AG20443 (cell line): ENCODE measurements at places on chromosomes 13 and 19.

GRCh38 chr13:98781045-98781444, 28.6 kb upstream of the SLC15A1 start:
- DNase-seq: no peak

- DNase-seq: no peak
Measured at GRCh38 chr13:52787235-52787634, 47.6 kb upstream of the CNMD start.

DNA sequence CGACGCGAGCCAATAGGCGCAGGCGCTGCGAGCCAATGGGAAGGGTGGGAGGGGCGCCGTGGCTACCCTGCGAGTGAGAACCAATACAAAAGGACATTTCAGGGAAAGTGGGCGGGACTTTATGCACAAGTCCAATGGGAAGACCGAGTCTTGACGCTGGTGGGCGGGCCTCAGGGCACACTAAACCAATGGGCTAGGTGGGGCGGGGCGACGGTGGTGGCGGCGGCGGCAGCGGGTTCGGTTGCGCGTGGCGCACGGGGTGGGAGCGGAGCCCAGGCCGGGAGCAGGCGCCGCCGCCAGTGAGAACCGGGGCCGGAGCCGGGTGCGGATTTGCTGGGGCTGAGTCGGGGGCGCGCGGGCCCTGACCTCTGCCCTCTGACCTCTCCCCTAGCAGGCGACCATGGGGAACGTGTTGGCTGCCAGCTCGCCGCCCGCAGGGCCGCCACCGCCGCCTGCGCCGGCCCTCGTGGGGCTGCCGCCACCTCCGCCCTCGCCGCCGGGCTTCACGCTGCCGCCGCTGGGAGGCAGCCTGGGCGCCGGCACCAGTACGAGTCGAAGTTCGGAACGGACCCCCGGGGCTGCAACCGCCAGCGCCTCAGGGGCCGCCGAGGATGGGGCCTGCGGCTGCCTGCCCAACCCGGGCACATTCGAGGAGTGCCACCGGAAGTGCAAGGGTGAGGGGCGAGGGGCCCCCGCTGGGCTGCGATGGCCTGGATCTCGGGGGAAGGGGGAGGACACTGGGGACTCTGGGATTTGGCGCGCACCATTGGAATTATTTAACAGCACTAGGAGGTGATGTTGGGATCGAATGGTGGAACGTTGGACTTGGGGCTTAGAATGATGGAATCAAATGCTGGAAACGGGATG, at the start of gene TOMM40:
Gene TOMM40 (plus strand): TSS at position 239 of the 867 bp plus-strand sequence. CDS start 162 bp downstream, at position 401.
- DNase-seq: no peak

DNA sequence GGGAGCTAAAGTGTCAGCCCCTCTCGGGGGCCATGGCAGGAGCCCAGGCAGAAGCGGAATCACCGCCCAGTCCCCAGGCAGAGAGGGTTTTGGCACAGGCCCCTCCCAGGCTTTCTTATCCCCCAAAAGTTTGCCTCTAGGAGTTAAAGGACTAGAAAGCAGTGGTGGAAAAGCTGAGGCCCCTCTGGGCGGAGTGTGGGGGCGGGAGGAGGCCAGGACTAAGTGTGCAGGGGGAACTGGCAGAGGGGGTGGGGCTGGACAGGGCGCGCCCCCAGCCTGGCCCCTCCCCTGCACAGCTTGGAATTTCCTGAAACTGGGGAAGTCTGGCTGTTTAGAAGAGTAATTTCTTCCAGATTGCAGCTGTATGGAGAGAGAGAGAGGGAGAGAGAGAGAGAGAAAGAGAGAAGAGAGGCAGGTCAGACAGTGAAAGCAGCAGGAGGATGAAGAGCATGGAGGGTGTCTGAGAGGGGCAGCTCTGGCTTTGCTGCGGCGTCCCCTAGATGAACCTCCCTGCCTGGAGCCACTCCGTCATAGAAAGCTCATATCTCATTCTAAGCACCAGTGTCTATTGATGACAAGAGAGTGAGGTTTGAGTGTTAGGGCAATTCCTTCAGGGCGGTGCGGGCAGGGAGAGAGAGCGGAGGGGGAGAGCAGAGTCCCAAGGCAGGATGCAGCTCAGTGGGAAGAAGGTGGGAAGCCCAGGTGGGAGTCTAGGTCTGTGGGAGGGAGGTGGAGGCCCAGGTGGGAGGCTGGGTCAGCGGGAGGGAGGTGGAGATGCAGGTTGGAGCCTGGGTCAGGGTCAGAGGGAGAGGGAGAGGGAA, at the start of gene CDC42EP5:
Gene CDC42EP5 (minus strand): TSS at position 226 of the 821 bp plus-strand sequence. CDS start 7,749 bp downstream, outside the sequence.
- DNase-seq: peak; percentile 96

DNA sequence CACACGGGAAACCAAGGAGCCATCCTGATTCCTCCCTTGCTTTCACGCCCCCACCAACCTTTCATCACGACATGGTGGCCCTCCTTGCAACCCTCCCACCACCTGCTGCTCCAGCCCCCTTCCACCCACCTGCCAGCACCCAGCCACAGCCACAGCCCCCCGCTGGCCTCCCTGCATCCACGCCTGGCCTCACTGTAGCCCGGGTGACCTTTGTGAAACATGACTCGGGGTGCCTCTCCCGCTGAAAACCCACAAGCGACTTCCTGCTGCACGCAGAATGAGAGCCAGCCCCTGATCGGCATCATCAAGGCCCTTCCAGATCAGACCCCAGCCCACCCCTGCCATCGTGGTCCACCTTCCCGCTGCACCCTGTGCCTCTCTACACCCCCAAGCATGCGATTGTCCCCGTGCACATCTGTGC, 14.9 kb downstream of the POP4 start:
- no peak for DNase-seq

- DNase-seq: peak; percentile 32
Measured at GRCh38 chr13:40191186-40191980, 475.1 kb downstream of the FOXO1 start.
